ENCODE measurements at places on chromosomes 11 and 22.

DNA sequence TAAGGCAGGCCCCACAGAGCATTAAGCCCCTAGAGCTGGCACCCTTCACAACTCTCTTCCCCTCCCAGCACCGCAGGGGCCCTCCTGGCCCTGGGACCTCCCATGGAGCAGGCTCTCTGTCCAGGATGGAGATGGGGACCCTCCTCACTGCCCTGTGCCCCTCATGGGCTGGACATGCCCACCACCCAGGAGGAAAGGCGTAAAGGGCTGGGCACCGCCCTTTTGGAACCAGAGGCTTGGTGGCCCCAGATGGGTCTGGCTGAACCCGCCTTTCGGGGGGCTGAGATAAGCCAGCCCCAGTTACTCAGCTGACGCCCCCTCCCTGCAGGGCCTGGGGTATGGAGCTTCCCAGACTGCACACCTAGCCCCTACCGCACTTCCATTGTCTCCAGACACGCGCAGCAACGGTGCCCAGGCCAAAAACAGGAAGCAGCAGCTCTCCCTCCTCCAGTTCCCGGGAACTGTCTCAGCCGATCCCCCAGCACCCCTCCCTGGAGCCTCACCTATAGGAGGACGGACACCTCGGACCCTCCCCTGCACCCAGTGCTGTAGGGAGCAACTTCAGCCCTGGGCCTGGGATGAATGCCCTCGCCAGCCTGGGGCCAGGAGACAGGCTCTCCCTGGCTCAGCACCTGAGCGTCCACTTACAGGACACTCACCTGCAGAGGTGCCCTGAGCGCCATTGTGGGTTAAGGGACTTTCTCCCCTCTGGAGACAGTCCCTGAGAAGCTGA, 1.6 kb upstream of the SUSD2 start:
- DNase-seq = no peak

- no peak for DNase-seq
These were observed 50.9 kb downstream of the RPS6KA4 start for GRCh38 chr11:64409707-64410403.

DNA sequence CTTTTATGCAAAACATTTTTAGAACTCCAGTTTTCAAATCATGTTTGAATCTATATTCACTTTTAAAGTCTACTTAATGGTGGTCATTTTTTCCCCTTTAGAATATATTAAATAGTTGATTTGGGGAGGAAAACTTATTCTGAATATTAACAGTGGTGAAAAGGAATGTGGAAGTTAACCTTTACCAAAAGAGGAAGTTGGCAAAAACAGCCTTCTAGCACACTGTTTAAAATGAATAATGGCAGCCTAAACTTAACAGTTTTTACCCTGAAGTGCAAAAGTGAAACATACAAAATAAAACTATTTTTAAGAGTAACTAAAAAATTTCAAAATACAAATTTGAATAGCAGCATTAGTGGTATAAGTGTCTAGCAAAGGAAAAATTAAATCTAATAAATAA, 86.4 kb downstream of the GRK3 start:
- DNase-seq = no peak

GRCh38 chr11:119285431-119285830, 31.5 kb downstream of the MCAM start:
- DNase-seq = no peak

- no peak for DNase-seq
These were observed 51.1 kb downstream of the IGSF9B start for GRCh38 chr11:133905677-133906156.

- no peak for DNase-seq
These were observed 86.5 kb downstream of the FAM76B start for GRCh38 chr11:95703049-95703448.

DNA sequence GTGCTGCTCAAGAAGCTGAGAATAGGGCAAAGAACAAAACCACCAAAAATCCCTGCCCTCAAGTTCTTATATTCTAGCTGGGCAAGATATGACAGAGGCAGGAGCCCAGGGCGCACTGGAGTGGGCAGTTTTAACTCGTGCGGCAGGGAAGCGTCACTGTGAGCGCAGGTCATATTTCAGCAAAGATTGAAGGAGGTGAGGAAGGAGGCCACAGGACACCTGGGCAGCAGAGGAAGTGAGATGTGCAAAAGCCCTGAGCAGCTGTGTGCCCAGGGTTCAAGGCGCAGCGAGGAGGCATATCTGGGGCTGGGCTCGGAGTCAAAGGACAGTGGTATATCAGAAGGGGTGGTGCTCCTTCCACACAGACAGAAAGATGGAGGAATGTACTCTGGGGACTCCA, 13.5 kb downstream of the KCNC1 start:
- DNase-seq = no peak

- no peak for DNase-seq
These were observed 33.4 kb upstream of the PISD start for GRCh38 chr22:31695423-31695822.

- DNase-seq = peak; percentile 82
These were observed 21.7 kb upstream of the PLAAT3 start for GRCh38 chr11:63635762-63636465.

GRCh38 chr11:112661146-112661545, 300.1 kb upstream of the NCAM1 start:
- DNase-seq = no peak

DNA sequence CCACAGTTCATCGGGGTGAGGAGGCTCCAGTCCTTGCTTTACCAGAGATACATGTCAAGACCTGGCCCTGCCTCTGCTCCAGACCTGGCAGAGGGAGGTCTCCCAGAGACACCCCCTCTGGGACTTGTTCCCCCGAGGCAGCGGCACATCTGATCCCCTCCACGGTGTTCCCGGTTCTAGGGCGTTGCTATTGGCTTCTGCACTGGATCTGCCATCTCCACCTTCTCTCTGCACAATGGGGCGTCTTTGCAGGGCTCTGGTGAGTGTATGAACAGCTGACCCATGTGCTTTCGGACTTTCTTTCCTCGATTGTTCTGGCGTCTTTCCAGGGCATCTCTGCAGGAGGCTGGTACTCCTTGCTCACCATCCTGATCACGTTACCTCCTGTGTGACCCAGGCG, 930.4 kb downstream of the TBC1D22A start:
- DNase-seq = no peak

GRCh38 chr11:116832350-116833290, 2.9 kb downstream of the APOC3 start:
- no peak for DNase-seq

GRCh38 chr11:128467610-128468041, 119.7 kb downstream of the ETS1 start:
- DNase-seq = peak; percentile 45

- no peak for DNase-seq
These were observed 38.6 kb upstream of the XBP1 start for GRCh38 chr22:28838971-28839370.

DNA sequence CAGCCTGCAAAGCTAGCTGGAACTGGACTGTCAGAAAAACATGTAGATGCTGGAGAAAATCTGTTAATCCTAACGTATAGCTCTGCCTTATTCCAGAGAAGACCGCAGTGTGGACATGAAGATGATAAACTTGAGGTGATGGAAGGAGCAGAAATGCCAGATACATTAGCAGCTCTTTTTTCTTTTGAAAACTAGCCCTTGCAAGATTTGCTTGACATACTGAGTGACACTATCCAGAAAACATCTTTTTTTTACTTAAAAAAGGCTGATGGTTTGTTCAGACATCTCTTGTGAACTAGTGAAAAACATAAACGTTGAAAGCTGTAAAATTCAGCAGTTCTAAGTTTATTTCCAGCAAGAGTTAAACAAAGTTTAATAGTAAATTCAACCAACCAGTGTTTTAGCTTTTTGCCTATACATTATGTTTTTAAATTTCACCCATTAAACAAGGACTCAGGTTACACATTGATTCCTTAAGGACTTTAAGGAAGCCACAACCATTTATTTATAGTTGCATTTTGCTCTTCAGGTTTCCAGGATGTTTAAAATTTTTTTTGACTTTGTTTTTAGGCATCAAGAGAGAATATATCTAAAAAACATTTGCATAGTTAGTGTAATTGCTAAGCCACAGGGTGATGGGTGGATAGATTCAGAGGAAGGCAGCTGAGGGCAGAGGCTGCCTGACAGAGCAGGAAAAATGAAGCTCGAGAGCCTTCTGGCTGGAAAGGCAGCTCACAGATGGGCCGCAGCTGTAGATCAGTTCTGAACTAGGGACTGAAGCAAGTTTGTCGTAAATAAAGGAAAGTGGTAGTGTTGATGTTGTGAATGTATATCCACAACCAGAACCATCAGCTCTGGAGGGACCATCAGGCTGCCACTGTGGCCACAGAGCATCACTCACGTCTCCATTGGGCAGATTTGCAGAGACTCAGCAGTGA, 9.5 kb downstream of the SNAP29 start:
- DNase-seq = no peak

GRCh38 chr11:47847537-47847891, 636 bp downstream of the NUP160 start:
- DNase-seq = no peak

GRCh38 chr22:28933321-28933720, 49.9 kb downstream of the ZNRF3 start:
- no peak for DNase-seq

Data from CD4-positive, alpha-beta T cell (primary cell).